ENCODE measurements at places on chromosomes 6 and 20.
A peak's percentile ranks its signal among the peaks of the same experiment; 100 is the strongest.

- DNase-seq, result peak; percentile 73
Measured at GRCh38 chr6:132130626-132131298, 179.6 kb upstream of the CCN2 start.

GRCh38 chr6:45648262-45648620 is 270.5 kb upstream of the SUPT3H start:
- DNase-seq, result no peak

DNA sequence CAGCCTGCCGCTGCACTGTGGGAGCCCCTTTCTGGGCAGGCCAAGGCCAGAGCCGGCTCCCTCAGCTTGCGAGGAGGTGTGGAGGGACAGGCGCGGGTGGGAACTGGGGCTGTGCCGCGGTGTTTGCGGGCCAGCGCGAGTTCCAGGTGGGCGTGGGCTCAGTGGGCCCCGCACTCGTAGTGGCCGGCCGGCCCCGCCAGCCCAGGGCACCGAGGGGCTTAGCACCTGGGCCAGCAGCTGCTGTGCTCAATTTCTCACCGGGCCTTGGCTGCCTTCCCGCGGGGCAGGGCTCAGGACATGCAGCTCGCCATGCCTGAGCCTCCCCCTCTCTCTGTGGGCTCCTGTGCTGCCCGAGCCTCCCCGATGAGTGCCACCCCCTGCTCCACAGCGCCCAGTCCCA is 388.1 kb downstream of the PHF3 start:
- DNase-seq, result no peak

GRCh38 chr6:74733830-74734620 is 471.8 kb downstream of the COL12A1 start:
- DNase-seq, result no peak

DNA sequence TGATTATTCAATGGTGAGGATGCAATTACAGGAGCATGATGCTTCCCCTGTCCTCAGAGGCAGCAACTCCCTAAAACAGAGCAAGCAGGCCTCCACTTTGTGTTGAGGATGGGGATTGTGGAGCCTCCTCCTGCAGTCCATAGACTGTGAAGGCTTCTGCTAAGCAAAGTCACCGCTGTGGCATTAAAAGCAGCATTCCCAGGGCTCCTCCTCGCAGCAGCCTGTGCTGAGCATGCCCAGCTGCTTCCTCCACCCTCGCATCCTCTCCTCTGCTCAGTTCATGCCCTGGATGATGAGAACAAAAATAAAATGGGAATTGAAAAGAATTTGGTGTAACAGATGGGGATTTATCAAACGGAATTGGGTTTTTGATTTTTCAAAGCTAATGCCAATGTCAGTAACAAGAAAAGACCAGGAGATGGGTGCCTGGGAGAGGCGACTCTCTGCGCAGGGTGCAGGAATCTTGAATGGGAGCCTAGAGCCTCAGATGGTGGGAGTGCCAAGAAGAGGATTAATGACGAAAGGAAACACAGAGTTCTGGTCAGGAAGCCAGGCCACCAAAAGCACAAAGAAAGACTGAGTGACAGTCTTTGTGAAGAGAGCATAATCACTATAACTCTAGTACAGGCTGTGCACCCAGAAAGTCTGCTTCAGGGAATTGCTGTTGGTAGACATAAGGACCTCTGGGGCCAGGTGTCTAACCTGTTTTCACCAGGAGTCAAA is 347.6 kb downstream of the TPBG start:
- no peak for DNase-seq

GRCh38 chr20:63857764-63858392 is 3.4 kb upstream of the ABHD16B start:
- DNase-seq, result no peak

Data from GDM1 (cell line).